Ecto neural progenitor cell (in vitro differentiated cells): ENCODE measurements at places on chromosomes 4 and X.
A peak's percentile ranks its signal among the peaks of the same experiment; 100 is the strongest.

DNA sequence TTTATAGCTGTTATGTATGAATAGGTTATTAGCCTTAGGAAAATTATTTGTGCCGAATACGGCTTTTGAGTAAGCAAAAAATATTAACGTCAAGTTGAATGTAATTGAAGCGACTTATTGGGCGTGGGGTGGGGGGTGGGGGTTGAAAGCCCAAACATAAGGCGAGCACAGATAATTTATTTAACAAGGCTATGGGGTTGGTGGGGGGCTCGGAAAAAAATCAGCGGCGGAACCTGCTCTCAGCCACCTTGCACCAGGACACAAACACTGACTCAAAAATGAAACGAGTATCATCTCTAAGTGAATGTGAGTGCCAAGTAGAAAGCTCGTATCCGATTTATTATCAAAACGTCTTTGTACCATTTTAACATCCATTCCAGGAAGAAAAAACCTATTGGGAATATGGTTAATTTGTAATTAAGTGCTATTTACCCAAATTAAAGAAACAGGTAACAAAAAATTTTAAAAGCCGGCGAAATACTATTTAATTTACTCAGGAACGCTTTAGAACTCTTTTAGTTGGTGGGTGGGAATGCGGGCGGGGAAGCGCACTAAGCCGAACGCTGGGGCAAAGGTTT lies 902 bp upstream of the LARP1B start:
- no peak for DNase-seq

DNA sequence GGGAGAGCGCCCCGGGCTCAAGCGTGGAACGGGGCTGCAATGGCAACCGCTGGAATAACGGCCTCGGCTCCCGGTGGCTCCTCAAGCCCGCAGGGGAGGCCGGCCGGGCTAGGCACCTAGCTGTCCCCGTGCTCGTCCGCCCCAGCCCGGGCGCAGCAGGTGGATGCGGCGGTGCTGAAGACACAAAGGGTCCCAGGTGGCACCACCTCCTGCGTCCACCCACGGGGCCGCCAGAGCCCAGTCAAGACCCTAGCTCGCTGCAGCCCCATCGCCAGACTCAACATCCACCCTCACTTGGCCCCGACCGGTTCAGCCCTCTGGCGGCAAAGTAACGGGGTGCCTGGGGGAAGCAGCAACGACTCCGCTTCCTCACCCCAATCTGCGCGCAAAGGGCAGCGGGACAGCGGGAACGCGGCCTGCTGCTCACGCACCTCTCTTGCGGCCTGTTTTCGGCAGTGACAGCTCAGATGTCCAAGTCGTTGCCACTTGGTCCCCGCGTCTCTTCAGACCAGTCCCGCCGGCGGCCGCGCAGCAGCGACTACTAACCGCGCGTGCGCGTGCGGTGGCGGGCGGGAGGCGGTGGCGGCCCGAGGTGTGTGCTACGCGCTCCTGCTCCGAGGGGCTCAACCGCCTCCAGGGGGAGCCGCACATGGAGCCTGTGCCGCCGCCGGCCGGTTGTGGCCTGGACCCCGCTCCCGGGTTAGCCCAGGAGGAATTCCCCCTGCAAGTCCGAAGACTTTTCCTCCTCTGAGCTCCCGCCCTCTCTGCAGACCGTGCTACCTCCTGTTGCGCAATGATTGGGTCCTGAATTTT lies at the start of gene CLGN:
CLGN (minus strand) TSS at position 543 of the 813 bp plus-strand sequence. CDS start 14,570 bp downstream, outside the sequence.
- DNase-seq = peak; percentile 95

DNA sequence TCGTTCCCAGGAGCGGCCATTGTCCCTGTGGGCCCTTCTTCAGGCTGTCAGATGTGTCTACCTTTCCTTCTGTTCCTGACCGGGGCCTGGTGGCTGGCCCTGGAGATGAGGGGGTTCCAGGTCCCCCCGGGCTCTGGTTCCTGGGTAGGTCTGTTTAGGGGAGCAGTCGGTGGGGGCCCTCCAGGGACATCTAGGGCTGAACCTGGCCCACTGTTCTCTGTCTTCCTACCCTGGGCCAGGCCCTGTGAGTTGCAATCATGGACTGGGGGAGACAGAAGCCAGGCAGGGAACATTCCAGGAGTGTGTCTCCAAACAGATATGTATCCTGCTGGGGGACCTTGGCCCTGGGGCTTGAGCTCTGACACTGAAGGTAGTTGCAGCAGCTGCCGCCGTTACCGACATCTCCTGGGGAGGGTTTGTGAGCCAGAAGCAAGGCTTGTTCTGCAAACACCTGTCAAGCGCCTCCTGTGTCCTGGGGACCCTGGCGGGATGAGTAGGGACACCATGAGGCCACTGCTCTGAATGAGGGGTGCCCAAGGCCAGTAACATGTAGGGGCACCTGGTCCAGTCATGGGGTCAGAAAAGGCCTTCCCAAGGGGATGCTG lies 49.5 kb upstream of the ADRA2C start:
- DNase-seq = no peak

DNA sequence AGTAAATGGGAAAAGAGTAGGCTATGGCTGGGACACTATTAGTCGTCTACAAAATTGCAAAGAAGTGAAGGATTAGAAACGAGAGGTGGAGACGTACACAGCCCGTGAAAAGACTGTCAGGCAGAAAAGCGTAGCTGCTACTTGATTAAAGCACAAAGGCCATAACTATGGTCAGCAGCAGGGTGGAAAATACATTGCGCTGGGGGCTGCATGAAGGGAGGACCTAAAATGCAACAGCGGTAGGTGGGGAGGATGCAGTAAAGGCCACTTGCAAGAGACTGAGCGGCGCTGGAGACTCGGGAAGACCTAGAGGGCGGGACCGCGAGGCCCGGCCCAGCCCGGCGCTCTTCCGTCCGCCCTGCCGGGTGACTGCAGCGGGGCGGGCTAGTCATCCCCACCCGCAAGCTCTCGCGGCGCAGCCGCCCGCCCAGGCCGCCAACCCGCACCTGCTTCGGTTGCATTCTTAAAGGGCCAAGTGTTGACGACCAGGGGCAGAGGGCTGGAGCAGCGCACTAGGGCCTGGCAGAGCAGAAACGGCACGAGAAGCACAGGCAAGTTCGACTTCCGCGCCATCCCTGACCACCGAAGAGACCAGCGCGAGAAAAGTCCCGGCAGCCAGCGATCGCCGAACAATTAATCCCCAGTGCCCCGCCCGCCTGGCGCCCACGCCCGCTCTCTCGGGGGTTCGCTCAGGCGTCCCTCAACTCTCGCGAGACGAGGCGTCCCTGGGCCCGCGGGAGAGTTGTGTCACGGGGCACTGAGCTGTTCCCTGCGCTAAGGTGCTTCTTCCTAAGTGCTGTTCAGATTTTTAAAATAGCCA lies at the start of gene AGA:
AGA (minus strand) TSS at position 635 of the 820 bp plus-strand sequence; CDS start at position 573, 62 bp downstream.
- DNase-seq = peak; percentile 94

DNA sequence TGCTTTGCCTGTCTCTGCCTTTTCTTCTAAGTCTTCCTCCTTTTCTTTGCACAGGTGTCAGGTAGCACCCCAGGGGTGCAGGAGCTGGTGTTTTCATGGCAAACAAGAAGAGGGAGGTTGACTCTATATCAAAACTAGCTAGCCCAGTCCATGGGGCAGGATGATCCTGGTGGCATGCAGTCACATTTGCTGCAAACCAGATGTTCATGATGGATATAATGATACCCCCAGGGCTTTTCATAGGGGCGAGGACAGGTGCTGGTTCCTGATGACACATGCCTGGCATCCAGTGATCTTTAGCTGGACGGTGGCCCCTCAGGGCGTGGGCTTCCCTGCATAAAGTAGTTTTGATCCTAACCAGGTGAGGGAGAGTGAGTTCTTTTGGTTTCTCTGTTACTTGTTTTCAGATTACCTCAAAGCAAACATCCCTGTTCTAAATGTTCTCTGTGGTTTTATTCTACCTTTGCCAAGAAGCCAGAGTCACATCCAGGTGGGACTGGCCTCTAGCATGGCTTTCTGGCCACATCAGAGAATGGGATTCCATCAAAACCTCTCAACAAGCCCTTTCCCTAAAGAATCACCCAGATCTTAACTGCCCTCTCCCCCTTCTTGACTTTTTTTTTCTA lies 11.2 kb upstream of the UBA6 start:
- DNase-seq = no peak

DNA sequence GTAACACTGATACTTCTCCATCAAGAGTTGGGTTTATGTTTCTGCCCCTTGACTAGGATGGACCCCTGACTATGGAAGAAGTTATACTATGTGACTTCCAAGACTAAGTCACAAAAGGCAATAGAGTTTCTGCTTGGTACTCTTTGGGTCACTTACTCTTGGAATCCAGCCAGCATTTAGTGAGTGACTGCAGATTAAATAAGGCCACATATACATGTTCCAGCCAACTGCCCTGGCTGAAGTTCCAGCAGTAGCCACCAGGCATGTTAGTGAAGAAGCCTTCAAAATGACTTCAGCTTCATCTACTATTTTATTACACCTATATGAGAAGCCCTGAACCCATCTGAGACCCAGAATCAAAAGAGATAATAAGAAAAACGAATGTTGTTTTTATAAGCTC lies 524.0 kb downstream of the DMD start:
- no peak for DNase-seq

GRCh38 chrX:152520653-152521052 lies 69.5 kb upstream of the GABRA3 start:
- DNase-seq = no peak

DNA sequence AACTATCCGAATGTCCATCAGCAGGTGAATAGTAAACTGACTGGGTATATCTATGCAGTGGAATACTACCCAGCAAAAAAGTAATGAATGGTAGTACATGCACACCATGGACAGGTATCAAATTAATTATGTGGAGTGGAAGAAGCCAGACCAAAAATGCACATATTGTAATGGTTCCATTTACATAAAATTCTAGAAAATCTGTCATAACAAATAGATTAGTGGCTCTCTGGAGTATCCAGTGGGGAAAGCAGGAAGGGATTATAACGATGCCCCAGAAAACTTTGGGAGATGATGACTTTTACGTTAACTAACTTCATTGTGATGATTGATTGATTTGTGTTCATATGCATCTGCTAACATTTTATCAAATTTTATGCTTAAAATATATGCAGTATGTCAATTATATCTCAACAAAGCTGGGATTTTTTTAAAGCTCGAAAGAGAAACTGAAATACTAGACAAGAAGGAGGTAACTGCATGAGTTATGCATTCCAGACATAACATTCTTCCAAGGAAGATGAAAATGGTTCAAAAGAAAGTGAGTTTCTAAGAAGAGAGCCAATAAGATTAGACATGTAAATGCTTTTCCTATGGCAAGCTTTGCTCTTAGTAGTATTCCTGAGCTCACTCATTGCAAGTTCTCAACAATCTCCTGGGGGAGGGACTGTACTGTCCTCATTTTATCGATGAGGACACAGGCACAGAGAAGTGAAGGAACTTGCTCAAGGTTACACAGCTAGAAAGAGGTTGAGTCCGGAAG lies 58.6 kb upstream of the MSX1 start:
- DNase-seq = no peak

DNA sequence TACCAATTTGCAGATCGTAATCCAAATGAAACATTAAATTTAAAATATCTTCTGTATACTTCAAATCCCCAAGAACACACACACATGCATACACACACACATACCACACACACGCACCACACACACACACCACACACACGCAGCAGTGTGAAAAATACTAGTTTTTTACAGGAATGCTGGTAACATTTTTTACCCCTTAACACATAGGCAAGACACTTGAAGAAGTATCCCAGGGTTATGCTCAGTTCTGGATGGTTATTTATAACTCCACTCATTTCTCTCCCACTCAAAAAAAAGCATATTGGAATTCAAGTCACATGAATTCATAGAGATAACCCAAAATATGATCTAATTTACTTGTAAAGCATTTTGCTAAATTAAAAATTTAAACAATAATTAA lies 325.5 kb upstream of the SLC7A11 start:
- DNase-seq = no peak

DNA sequence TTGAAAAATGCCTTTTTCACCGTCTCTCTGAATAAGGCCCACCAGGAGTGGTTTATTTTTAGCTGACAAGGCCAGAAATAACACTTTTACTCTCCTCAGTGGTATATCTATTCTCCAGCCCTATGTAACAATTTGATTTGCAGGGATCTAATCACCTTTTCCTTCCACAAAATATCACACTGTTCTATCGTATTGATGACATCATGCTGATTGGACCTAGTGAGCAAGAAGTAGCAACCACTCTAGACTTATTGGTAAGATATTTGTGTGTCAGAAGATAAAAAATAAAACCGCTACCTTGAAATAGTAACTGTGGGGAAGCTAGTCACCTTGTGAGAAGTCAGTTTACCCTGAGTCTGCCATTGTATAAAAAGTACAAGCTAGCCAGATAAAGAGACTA lies 27.7 kb downstream of the AGTR2 start:
- no peak for DNase-seq

DNA sequence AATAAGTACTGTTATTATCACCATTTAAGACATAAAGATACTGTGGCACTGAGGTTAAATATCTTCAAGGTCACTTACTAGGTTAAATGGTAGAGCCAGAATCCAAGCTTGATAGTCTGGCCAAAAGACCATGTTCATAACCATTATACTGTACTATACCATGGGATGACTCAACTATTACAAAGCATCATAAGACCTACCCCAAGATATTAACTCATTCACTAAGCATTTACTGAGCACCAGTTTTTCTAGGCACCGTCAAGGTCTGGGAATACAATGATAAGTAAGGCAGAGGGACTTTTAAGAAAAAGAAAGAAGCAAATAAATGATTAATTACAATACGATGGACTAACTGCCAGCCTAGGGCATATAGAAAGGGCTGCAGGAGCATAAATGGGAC lies 95.5 kb upstream of the KCTD8 start:
- DNase-seq = no peak

GRCh38 chrX:54012830-54013500 lies 31.3 kb downstream of the PHF8 start:
- DNase-seq = no peak

- no peak for DNase-seq
Observed at GRCh38 chrX:145002771-145003170, 244.5 kb upstream of the SPANXN1 start.

- no peak for DNase-seq
Observed at GRCh38 chr4:66974665-66975064, 570.6 kb downstream of the CENPC start.

DNA sequence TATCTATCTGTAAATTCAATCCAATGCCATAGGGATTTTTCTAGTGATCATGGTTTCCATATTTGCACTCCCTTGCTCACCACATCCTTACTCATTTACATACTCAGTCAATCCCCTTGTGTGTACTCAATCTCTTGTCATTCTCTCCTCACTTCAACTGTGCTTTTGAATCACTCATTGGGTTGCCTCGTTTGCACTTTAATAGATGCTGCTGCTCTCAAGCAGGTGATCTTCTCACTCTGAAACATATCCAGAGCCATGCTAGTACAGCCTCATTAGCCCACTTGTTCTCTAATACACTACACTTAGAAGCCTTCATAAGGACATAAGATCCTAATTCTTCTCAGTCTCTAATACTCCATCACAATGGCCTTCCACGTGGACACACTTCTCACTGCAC lies 507.9 kb downstream of the TECRL start:
- no peak for DNase-seq
